ENCODE measurements at places on chromosomes 7 and 10.
A peak's percentile ranks its signal among the peaks of the same experiment; 100 is the strongest.

DNA sequence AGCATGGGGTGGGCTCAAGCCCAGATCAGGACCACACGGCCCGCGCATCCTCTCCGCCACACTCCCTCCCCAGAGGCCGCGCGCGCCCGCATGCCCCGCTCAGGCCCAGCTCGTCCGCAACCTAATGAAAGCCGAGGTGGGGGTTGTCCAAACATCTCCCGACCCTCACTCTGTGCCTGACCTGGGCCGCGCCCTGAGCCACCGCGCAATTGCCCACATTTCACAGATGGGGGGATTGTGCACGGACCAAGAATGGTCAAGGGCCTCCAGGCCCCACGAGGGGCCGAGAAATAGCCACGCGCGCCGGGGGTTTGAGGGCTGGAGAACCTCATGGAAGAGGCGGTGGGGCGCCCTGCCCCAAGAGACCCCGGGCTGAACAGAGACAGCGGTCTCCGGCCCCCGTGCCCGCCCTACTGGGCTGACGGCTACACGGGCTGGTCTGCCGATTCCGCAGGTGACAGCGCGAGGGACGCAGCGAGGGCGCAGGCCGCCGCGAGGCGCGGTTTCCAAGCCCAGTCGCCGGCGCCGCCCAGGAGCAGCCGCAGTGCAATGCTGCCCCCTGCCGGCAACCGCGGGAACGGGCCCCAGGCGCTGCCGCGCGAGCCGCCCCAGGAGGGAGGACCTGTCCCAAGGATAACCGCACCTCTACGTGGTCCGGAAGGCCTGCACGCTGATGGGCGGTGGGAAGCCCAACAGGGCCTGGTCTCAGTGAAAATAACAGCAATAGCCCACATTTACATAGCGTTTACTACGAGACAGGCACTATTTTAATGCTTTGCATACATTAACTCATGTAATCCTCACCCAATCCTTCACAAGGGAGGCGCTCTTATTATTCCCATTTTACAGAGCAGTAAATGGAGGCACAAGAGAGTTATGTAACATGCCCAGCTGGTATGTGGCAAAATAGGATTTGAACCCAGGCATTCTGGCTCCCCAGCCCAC is 10.5 kb upstream of the GRID1 start:
- DNase-seq = peak; percentile 91

DNA sequence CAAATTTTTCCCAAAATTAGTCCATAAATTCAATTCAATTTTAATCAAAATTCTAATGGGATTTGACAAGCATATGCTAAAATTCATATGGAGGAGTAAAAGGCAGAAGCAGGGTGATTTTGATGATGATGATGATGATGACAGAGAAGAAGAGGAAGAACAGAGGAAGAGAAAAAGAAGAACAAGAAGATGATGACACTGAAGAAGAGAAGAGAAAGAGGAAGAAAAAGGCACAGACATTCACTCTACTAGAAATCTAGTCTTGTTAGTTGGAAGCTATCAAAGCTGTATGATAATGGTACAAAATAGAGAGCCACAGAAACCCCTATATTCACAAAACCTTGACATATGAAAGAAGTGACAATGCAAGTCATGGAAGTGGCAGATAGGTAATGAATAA is 157.9 kb downstream of the ELMO1 start:
- DNase-seq = no peak

DNA sequence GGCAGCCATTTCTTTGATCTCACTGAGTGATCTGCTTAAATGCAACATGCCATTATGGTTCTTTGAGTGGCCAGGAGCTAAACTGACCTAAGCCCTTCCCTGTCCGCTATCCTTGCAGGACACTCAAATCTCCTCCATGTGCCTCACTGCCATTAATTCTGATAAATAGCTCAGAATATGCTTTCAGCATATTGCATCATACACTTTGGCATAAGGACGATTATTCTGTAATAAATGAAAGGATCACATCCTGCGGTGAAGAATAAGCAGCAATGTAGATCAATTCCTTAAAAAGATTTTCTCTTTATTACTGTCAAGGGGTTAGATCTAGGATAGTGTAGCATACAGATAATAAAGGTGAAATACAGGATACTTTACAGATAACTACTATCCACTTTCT is 231.8 kb upstream of the CTBP2 start:
- no peak for DNase-seq

DNA sequence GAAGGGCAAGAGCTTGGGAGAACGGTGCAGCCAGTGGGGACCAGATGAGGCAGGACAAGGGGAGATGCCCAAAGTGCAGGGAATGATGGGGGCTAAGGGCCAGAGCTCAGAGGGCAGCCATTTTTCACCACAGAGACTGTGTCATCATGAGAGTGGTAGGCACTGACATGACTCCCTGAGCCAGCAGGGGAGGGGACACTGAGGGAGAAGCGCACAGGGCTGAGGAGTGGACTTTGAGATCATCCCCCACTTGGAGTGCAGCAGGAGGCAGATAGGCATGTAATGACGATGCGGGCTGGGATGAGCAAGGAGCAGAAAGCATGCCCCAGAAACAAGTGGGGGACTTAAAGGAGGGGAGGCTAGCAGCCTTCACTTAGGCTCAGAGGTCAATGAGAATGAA is 5.2 kb upstream of the SMKR1 start:
- no peak for DNase-seq

- no peak for DNase-seq
Observed at GRCh38 chr7:15291699-15292098, 270.1 kb downstream of the AGMO start.

DNA sequence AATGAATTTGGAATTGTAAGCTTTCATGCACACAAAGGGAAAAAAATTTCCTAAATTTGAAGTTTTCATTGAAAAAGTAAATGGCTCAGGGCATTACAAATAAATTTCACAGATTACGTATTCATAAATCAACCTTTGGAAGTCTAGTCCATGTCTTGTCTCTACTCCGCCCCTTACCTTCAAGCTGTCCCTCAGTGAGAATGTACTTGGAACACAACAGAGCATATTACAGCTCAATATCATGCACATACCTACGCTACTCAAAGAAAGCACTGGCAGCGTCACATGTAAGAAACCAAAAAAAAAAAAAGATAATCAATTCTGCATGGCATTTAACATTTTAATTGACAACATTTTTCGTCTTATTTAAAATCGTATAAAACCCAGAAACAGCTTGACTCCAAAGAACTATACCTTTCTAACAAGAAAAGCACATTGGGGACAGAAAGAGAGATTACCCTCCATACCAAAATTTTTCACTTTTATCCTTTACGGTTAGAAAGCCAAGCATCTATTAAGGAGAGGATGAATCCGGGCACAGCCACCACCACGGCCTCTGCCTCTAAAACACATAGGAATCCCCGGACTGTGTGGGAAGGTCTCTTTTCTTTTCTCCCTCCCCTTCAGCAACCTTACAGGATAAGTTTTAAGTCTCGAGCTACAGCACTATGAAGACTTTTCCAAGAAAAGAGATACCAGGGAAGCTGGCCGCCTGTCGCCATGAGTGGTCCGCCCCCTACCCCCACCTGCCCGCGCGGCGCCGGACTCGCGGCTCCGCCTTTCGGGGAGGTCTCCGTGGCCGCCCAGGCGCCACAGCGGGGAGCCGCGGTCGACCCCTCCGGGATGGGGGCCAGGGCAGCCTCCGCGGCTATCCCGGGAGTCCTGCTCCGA is 1.1 kb downstream of the JMJD1C start:
- DNase-seq = no peak

DNA sequence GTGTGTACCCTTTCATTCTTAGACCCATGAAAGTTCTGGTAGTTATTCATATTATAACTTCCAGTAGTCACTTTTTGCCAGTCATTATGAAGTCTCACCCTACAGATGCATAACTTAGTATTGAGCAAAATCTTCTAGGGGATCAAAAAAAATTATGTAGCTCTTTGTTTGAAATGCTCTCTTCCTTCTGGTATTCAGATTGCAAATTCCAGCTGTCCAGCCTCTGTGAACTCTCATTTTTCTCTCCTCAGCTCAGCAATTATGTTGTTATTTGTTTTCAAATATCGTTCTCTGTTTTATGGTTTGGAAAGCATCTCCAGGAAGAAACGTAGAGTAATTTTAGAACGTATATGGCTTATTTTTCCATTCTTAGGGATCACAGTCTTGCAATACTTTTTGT is 442.5 kb downstream of the SEMA3D start:
- no peak for DNase-seq

DNA sequence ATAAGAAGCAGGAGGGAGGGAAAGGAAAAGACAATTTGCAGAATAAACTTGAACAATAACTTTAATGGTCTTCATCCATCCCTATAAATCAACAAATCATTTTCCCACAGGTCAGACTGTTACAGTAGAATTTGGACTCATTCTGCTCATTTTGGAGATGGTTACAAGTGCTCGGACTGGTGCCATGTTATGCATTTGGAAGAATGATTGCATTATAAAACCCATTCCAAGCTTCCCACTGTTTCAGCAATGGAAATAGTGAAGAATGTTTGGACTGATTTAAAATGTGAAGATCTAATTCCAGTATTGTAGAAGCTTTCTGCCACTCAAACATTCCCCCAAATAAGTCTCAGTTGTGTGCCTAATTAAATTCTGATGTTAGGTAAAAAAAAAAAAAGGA is 99.7 kb upstream of the ZEB1 start:
- no peak for DNase-seq

DNA sequence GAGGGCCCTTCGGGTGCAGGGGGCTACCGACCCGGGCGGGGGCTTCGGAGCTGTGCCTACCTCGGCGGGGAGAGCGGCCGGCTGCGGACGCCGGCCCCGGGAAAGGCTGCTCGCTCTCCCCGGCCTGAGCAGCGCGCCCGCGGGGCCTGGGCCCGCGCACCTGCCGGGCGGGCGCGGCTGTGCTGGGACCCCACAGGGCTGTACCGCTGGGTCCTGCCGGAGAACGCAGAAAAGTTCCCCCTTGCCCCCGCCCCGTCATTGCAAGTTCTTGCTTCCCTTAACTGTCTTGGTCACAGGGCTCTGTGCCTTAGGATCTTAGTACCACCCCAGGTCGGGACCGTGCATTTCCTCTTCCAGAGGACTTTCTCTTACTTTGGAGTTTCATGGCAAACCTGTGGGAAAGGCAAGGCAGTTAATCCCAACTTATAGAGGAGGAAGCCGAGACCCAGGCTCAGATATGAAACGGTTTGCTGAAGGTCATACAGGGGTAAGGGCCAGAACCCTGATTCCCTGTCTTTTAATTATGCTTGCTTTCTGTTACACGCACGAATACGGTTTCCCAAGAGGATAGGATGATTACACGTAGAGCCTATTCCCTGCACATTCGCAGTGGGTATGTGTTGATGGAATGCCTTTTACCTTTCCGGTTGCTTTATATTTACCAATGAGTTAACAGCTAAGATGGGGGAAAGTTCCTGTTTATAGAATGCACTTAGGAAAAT is 652 bp downstream of the PCGF5 start:
- DNase-seq = no peak
